ENCODE measurements at places on chromosomes 5 and 9.

DNA sequence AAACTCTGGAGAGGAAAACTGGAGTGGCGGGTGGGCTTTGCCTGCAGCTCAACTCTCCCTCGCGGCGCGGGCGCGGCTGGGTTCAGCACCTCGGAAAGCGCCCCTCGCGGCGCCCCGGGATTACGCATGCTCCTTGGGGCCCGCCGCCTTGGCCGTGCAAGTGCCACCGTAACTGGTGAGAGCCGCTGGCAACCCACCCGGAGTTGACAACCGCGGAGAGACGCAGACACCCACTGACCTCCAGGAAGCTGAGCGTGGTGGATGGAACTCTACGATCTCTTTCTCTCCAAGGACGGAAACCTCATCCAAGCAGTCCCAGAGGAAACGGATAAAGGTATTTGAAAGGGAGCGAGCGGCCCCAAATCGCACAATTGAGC lies 194 bp upstream of the RXFP3 start:
- H3K27me3 ChIP-seq = peaks cover 26% of the 10 kb centered on the region
- H3K27ac ChIP-seq = no peak overlapping the region
- no peak overlapping the region for H3K4me3 ChIP-seq

- H3K4me3 ChIP-seq = no peak overlapping the region
- no peak for DNase-seq
- H3K27ac ChIP-seq = no peak overlapping the region
- H3K36me3 ChIP-seq = no peaks in the 10 kb centered on the region
These were observed 865.1 kb downstream of the CDH18 start for GRCh38 chr5:19122923-19123322.

- no peaks in the 10 kb centered on the region for H3K36me3 ChIP-seq
- no peak overlapping the region for H3K4me3 ChIP-seq
- no peak overlapping the region for H3K27ac ChIP-seq
- no peak for DNase-seq
These were observed 152.4 kb downstream of the LRRC70 start for GRCh38 chr5:62731022-62731421.

GRCh38 chr5:89755024-89755423 lies 654.5 kb downstream of the CETN3 start:
- no peak for DNase-seq
- H3K27ac ChIP-seq = no peak overlapping the region
- H3K36me3 ChIP-seq = no peaks in the 10 kb centered on the region

GRCh38 chr5:132136906-132137305 lies 63.3 kb downstream of the CSF2 start:
- H3K27ac ChIP-seq = no peak overlapping the region
- H3K36me3 ChIP-seq = no peaks in the 10 kb centered on the region
- no peaks in the 10 kb centered on the region for H3K27me3 ChIP-seq
- no peak overlapping the region for H3K4me3 ChIP-seq

- H3K36me3 ChIP-seq = no peaks in the 10 kb centered on the region
- DNase-seq = no peak
- no peak overlapping the region for H3K4me3 ChIP-seq
- no peak overlapping the region for H3K27ac ChIP-seq
These were observed 9.5 kb upstream of the NANS start for GRCh38 chr9:98047002-98047401.

GRCh38 chr9:112997236-112997941 lies 14.6 kb downstream of the ZNF883 start:
- no peak for DNase-seq
- no peak overlapping the region for H3K27ac ChIP-seq
- H3K4me3 ChIP-seq = no peak overlapping the region
- H3K27me3 ChIP-seq = no peaks in the 10 kb centered on the region
- H3K36me3 ChIP-seq = no peaks in the 10 kb centered on the region

DNA sequence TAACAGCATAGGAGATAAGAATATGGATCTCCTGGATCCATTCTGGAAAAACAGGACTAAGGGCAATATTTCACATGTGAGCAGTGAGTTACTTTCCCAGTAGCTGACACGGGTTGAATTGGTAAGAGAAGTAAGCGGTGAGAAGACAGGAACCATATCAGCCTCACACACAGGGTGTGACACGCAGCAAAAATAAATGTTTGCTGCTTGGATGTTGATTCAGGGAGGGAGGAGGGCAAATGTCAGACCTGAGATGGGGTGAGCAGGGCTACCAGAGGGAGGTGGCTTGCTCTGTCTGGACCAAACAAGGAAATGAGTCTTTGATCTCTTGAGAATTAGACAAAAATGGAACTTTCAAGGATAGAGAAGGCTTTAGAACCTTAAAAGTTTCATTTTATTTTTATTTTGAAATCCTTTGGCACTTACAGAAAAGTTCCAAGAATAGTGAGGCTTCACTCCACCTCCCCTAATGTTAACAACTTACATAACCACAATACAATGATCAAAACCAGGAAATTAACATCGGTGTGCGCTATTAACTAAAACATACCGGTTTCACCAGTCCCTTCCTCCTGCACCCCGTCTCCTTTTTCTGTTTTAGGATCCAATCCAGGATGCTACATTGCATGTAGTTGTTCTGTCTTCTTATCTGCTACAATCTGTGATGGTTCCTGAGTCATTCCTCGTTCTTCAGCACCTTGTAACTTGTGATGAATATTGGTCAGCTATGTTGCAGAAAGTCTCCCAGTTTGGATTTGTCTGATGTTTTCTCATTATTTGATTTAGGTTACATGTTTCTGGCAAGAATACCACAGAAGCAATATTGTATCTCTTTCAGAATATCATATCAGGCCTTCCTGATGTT lies 20.5 kb upstream of the ARHGEF28 start:
- H3K27ac ChIP-seq = no peak overlapping the region
- H3K4me1 ChIP-seq = no peaks in the 10 kb centered on the region
- no peaks in the 10 kb centered on the region for H3K27me3 ChIP-seq
- no peak overlapping the region for H3K4me3 ChIP-seq

Data from CD8-positive, alpha-beta memory T cell (primary cell).